Epithelial cell of esophagus (primary cell): ENCODE measurements at places on chromosomes 4 and X.

GRCh38 chrX:17632942-17633341 lies 104.4 kb upstream of the SCML1 start:
- peak; percentile 56 for DNase-seq

- no peak for DNase-seq
These were observed 59.5 kb downstream of the DDX60 start for GRCh38 chr4:168259096-168259495.

DNA sequence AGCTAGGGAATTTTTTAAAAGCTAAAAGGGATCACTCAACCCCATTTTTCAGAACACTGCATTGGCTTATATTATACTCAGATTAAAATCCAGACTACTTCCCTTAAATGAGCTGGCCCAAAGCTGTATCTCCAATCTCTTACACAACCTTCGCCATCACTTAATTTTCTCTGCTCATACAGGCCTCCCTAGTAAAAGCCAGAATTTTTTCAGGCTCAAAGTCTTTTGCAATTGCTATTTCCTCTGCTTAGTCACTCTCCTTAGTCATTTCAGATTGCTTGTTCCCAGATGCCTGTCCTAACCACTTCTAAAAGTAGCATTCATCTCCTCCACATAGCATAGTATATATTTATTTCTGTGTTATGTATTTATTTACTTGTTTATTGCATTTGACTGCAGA lies 1587.9 kb upstream of the ADGRL3 start:
- peak; percentile 51 for DNase-seq

DNA sequence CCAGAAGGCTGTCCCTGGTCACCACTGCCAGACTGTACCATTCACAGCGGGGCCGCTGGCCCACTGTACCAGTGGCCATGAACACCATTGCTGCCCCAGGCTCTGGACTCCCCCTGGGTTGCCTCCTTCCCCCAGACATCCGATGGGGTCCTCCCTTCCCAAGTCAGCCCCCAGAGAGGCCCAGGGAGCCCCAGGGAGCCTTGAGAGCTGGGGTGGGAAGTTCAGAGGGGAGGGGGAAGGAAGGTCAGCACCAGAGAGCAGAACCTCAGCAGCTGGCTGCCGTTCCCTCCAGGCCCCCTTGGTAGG lies 441 bp upstream of the ARHGAP4 start:
- no peak for DNase-seq

GRCh38 chr4:74544655-74545361 lies 99.9 kb downstream of the AREG start:
- peak; percentile 49 for DNase-seq

GRCh38 chr4:43066415-43066814 lies 173.9 kb downstream of the GRXCR1 start:
- peak; percentile 76 for DNase-seq

- no peak for DNase-seq
These were observed 17.0 kb upstream of the GABRA4 start for GRCh38 chr4:47010347-47010911.

- DNase-seq: peak; percentile 73
These were observed 193.0 kb downstream of the PDGFC start for GRCh38 chr4:156778606-156779005.

- DNase-seq: no peak
These were observed 117.1 kb downstream of the ANAPC4 start for GRCh38 chr4:25494166-25494565.

DNA sequence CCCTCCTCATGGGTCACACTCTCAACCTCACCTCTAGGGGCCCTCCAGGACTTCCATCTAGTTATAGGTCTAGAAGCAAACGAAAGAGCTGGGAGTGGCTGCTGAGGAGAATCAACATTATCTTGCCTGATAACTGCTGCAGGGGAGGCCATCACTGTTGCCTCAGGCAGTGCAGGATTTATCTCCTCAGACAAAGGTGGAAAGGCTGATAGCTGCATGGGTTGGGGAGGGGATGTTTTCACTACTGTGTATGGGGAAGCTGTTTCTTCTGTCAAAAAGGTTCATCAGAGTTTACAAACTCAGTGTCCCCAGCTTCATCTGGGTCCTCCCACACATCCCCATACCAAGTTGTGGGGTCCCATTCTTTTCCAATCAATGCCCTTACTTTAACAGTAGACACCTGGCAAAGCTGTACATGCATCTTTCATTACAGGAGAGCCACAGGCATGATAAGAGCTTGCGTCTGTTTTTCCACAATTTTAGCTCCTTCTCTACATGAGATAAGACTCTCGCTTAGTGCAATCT lies 17.6 kb upstream of the PRDM8 start:
- DNase-seq: no peak

DNA sequence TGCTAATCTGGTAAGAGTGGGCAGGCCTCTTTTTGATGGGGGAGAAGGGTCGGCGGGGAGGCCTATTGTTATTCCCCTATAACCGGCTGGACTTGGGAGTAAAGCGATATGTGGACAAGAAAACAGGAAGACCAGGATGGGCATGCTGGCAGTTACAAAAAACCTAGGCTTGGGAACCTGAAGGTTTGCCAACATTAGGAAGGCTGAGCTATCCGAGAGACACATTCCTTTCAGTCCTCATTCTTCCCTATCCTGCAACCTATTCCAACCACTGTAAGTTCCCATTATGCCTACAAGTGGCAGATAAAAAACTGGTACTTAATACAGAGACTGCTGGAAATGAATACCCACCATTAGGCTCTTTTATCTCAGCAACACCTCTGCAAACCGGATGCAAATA lies 32.4 kb upstream of the CT47C1 start:
- no peak for DNase-seq

DNA sequence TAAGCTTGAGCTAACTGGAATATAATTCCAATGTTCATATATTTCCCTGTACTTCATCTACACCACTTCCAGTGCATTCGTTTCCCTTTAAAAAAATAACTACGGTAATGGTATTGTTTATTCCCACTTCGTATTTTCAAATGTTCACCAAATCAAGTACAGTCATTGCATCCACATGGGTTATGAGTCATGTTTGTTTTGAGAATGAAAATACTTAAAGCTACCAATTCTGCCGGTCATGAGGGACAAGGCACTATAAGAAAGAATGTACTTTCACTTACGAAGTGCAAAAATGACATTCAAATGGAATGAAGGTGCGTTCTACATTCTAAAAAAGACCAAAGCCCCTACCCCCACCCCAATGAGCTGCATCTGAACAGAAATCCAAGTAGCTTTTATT lies 174.4 kb upstream of the FGF13 start:
- DNase-seq: peak; percentile 56

DNA sequence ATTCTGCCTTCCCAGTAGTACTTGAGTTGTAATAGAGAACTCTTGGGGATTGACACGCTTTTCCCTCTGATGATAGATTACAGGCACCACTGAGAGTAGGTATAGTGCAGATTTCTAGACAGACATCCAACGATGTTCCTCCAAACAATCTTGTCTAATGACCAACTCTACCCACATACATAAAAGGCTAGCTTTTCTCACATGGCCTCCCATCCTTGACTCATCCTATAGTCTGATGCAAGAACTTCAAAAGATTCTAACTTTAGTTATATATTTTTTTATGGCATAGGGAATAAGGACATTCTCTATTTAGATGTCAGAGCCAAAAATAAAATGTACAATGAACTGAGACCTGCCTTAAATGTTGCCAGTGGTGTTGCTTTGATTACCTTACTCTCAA lies 60.9 kb downstream of the GLRA2 start:
- DNase-seq: no peak
